ENCODE measurements at places on chromosomes 4 and X. TPM values are rescaled to one million over a fixed set of nuclear protein-coding genes. Genes with fewer than 3 reads are reported as not detected.

The CXCL5 gene
- 107 TPM for polyA plus RNA-seq

The ABCG2 gene
- 29.0 TPM for polyA plus RNA-seq

The PCSK1N gene
- 22.9 TPM for polyA plus RNA-seq

The USP26 gene
- polyA plus RNA-seq, result not detected

The SUPT20HL2 gene
- not detected for polyA plus RNA-seq

The UGT2B7 gene
- 0.30 TPM for polyA plus RNA-seq

- DNase-seq, result no peak
Measured at GRCh38 chr4:34066126-34066525, 2178.2 kb downstream of the ARAP2 start.

- DNase-seq, result no peak
Measured at GRCh38 chrX:350534-351323, 32.1 kb upstream of the GTPBP6 start.

GRCh38 chr4:16617435-16617834 is 281.0 kb downstream of the LDB2 start:
- no peak for DNase-seq

DNA sequence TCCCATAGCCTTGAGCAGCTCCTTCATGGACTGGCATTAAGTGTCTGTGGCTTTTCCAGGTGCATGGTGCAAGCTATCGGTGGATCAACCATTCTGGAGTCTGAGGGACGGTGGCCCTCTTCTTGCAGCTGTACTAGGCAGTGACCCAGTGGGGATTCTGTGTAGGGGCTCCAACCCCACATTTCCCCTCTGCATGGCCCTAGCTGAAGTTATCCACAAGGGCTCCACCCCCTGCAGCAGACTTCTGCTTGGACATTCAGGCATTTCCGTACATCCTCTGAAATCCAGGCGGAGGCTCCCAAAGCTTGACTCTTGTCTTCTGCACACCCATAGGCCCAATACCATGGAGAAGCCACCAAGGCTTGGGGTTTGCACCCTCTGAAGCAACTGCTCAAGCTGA is 89.3 kb upstream of the PGRMC2 start:
- no peak for DNase-seq

GRCh38 chr4:19492606-19493005 is 759.1 kb upstream of the SLIT2 start:
- DNase-seq, result no peak

- DNase-seq, result no peak
Measured at GRCh38 chr4:147753047-147753446, 21.2 kb downstream of the ARHGAP10 start.

DNA sequence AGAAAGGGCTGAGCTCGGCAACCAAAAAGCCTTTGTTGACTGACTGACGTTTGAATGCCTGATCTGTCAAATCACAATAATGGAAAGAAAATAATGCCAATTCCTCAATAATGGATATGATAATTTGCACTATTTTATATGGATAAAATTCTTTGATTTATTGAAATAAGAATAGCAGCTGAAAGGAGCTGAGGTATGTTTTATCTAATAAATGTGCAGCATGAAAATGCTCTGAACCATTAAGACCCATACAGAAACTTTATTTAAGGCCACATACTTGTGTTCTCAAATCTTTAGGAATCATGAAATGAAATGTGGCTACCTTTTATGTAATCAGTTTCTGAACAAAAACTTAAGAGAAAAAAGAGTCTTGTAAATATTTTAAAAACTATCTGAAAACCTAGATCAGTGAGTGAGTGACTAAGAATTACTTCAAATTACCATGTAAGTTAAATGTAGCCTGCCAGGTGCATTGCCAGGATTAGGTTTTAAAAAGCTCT is 69.8 kb downstream of the TMA16 start:
- no peak for DNase-seq

GRCh38 chr4:102761906-102762305 is 1.1 kb upstream of the MANBA start:
- no peak for DNase-seq

- no peak for DNase-seq
Measured at GRCh38 chr4:97353876-97354275, 789.4 kb downstream of the STPG2 start.

- DNase-seq, result peak; percentile 23
Measured at GRCh38 chr4:147518846-147519767, 38.2 kb downstream of the EDNRA start.

GRCh38 chr4:26748811-26749210 is 111.8 kb upstream of the STIM2 start:
- DNase-seq, result no peak

DNA sequence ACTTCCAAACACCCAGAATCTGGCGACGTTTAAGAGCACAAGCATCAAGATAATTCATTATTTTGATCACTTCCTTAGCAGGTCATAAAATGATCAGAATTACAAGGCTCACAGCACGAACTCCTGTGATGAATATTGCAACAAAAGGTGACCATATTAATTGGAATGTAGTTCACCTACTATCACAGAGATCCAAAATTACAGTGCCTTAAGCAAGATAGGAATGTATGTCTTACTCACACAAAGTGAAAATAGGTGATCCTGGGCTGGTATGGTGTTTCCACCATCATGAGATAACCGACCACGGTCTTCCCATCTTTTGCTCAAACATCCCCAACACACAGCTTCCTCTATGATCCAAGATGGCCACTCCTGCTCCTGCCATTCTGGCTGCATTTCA is 131.2 kb downstream of the SCFD2 start:
- DNase-seq, result no peak

DNA sequence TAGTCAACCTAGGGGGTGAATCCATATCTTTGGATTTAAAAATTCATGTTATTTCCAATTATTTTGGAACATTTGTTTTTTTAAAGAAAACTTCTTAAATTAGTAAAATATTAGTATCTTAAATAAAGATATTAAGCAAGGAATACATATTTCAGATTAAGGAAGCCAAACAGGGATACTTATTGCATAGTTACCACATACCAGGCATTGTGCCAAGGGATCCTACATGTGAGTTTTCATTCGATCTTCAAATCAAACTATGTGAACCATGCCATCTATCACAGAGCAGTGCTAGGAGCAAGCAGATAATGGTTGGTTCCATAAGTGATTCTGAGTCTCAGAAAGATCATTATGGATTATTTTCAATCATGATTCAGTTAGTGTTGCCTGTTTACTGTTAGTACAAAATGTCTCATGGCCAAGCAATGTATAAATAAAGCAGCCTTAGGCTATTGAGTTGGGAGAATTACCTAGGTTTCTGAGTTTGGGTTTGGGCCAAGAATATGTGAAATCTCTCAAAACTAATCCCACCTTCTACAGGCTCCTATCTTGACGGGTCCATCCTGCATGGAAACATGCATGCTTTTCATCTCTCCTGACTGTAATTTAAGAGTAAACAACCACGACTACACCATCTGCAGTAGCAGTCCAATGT is 176.7 kb downstream of the NPFFR2 start:
- DNase-seq, result no peak

- no peak for DNase-seq
Measured at GRCh38 chr4:60805500-60806313, 394.4 kb upstream of the ADGRL3 start.

Data from A549 (cell line).